ENCODE measurements at places on chromosomes 2 and 18.

DNA sequence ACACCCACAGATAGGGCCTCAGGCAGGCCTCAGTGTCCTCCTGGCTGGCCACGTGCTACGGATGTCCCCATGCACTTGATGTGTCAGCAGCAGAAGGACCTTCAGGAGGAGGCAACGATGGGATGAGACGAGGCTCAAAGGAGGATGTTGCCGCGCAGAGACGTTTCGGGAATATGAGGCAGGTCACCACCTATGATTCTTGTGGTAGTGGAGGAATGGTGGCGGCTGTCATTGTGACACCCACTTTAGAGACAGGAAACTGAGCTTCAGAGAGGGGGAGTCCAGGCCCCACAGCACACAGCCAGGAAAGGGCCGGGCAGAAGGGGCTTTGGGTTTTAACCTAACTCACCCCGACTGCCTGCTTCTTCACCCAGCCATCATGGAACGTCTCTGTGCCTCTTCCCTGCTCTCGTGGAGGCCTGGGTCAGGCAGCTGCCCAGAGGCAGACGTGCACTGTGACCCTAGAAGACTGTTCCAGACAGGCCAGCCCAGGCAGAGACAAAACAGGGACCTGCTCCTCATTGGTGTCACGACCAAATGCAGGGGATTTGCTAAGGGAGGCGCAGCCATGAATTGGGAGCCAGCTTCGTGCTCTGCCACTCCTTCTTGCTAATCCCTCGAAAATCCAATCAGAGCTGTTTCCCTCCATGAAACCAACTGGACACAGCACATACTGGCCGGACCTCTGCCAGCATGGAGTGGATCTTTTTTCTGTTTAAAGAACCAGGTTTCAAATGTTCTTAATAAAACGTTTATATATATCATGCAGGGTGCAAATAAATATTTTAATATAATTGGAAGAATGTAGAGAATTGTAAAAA lies 169.2 kb downstream of the ASB1 start:
- no peak for DNase-seq

GRCh38 chr2:55883829-55884228 lies 39.8 kb downstream of the EFEMP1 start:
- DNase-seq, result no peak

- DNase-seq, result no peak
Measured at GRCh38 chr2:157747695-157748370, 119.2 kb upstream of the ACVR1C start.

- DNase-seq, result no peak
Measured at GRCh38 chr2:224772494-224772893, 56.3 kb upstream of the CCDC195 start.
